ENCODE measurements at places on chromosomes 12 and 14.

- DNase-seq, result no peak
These were observed 3.9 kb upstream of the TMEM233 start for GRCh38 chr12:119589634-119590033.

- DNase-seq, result no peak
These were observed 47.1 kb upstream of the STON2 start for GRCh38 chr14:81447021-81447764.

- no peak for DNase-seq
These were observed 253.8 kb downstream of the RMST start for GRCh38 chr12:97716356-97716755.

DNA sequence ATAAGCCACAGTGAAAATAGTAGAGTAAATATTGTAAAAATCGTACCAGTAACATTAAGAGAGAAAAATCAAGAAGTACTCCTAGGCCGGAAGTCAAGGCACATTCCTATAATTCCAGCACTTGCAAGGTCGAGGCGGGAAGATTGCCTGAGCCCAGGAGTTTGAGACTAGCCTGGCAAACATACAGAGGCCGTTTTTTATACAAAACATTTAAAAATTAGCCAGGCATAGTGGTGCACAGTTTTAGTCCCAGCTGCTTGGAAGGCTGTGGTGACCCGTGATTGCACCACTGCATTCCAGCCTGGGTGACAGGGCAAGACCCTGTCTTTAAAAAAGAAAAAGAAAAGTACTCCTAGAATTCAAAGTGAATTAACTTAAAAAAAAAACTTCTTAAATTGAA lies 341.8 kb downstream of the C12orf50 start:
- no peak for DNase-seq

GRCh38 chr14:96824283-96824682 lies 27.1 kb downstream of the VRK1 start:
- no peak for DNase-seq

- DNase-seq, result no peak
These were observed 58.7 kb downstream of the TUNAR start for GRCh38 chr14:95935228-95935822.

DNA sequence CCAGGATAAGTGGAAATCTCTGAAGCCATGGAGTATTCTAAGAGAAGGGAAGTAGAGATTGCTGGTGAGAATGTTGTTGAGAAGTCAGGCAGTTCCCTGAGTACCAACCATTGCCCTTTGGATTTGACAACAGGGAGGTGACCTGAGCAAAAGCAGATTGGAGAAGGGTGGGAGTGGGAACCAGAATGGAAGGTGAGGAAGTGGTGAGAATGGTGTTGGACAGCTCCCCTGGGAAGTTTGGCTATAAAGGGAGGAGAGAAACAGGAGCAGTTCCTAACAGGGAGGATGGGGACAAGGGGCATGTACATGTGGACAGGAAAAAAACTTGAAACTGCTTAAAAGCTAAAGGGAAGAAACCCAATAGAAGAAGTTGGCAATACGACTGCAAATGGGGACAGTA lies 198.1 kb downstream of the ETV6 start:
- no peak for DNase-seq

DNA sequence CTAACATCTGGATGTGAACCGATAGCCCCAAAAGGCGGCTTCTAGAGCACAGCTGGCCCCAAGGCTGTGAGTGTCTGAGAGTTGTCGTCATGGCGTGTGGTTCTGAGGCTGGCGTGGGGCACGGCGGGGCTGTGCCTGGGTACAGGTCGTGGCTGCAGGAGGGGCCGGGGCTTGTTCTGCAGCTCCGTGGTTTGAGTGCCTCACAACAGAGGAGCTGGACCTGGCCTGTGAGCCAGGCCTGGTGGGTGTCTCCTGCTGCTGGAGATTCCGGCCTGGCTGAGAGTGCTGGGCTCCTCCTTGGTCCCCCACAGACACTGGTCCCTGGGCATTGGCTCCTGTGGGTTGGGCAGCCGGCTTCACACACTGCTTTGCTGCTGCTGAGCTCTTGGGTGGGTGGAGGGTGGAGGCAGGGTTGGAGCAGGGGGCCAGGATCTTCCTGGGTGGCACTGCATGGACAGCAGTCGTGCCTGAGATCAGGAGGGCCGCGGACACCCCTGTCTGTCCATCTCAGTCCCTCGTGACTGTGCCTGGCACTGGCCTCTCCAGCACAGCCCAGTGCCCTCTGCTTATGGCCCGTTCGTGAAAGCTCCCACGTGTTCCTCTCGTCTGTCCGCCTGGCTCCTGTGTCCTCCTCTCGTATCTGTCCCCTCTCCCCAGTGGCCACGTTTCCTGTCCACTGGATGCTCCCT lies 31.8 kb upstream of the TEX22 start:
- no peak for DNase-seq

DNA sequence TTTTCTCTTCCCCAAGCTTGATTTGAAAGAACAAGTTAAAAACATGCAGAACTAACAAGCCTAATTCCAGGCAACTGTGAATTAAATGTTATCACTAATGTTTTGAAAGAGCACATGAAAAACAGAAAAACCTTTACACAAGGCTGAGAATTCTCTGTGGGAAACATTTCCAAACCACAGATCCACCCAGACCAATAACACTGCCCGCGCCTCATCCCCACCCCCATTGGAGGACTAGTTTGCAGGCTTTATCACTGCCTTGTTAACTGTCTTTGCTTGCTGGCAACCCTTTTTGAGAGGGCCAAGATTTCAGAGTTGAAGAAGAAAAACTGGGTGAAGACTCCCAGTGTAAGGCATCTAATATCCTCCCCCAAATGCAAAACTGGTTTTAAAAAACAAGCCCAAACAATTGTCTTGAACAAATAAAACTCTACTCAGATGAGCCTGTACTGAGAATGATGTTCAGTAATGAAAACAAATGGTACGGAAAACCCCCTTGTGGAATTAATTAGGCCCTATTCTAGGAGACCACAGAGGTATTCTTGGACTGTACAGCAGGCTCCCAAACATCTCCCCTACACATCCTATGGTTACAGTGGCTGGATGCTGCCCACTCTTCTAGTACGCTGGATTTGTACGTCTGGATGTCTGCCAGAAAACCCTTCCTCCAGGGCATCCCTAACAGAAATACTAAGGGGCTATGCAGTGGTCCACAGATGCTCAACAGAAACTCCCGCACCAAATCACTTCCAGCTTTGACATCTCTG lies 5.8 kb downstream of the MAX start:
- DNase-seq, result no peak

DNA sequence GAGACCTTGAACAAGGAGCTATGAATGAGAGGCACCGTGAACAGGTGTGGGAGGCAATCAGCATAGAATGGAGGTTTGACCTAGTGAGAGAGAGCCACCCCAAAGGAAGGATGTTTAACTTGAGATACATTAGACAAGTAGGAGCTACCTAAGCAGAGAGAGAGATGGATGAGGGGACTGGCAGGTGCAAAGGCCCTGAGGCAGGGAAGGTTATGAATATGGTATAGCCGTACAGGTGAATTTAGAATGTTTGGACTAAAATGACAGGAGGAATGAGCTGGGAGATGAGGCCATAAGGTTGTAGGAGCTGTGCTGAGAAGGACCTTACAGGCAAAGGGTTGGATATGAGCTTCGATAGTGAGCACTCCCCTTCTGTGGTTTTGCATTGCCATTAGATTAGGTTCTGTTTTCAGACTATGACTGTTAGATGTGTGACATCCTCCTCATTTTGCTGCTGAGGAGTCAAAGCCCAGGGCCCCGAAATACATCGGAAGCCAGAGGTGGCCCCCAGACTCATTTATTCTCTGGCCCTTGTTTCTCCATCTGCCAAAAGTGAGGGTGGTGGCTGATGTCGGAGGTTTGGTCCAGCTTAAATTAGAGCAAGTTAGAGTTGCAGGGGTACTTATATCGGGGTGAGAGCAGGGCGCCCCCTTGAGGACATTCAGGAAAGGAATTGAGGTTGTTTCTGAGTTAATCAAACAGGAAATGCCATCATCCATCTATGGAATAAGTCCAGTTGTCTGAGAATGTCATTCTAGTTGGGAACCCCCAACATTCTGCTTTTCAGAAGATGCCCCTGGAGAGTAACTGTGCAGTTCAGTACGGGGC lies 29.4 kb downstream of the SLC24A4 start:
- DNase-seq, result no peak

GRCh38 chr12:15979096-15980092 lies 68.3 kb downstream of the DERA start:
- DNase-seq, result no peak

- DNase-seq, result no peak
These were observed 87.9 kb downstream of the PHLDA1 start for GRCh38 chr12:75943730-75944096.

DNA sequence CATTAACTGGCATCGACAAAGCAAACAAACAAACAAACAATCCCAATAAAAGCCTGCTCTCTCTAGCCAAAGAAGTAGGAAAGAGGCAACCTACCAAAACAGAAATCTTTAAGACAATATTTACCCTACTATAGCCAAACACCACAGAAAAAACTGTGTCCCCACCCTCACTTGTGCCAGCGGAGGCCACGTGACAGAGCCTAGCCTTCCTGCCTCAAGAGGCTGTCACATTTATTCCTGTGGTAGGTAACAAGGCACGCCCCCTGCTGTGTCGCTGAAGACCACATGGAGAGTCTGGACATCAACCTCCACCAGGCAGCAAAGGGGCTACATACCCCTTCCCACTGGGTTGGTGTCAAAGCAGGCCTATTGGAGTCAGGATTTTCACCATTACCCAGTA lies 148.1 kb downstream of the LMNTD1 start:
- no peak for DNase-seq

GRCh38 chr14:79704041-79704807 lies 507.1 kb downstream of the DIO2 start:
- no peak for DNase-seq

DNA sequence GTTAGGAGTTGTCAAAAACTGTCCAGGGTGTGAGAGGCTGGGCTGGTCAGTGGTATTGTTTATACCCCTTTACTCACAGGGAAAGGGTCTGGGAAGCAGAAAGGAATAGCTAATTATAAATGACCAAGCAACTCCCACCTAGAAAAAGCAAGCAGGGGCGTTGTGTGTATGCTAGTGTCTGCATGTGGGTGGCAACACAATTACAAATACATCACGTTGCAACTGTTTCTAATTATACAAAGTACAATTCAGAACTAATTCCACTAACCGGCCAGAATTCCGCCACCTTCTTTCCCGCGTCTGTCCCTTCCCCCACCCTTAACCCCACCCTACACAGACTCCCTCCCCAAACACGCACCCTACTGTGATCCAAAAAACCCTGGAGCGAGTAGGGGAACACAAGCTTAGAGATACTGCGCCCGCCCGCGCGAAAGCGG lies 2.2 kb downstream of the DPF3 start:
- DNase-seq, result no peak

GRCh38 chr12:109738878-109739665 lies 25.4 kb downstream of the FAM222A start:
- no peak for DNase-seq

GRCh38 chr14:21771671-21772070 lies 98.1 kb upstream of the OR4E1 start:
- no peak for DNase-seq

DNA sequence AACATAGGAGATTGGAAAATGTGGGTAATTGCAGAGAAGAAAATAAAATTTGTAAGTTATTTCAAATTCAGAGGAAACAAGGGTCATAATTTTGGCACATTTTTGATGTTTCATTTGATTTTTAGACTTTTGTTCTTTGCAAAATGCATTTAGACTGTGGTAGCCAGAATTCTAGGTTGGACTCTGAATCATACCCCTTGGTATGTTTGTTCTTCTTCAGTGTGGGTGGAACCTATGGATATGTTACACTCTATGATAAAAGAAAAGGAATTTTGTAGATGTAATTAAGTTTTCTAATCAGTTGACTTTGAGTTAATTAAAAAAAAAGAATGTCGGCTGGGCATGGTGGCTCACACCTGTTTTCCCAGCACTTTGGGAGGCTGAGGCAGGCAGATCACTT lies 827.0 kb downstream of the AACS start:
- DNase-seq, result no peak

GRCh38 chr12:1505576-1505975 lies 88.8 kb downstream of the FBXL14 start:
- no peak for DNase-seq

GRCh38 chr12:91098461-91098860 lies 12.8 kb downstream of the LUM start:
- DNase-seq, result no peak

DNA sequence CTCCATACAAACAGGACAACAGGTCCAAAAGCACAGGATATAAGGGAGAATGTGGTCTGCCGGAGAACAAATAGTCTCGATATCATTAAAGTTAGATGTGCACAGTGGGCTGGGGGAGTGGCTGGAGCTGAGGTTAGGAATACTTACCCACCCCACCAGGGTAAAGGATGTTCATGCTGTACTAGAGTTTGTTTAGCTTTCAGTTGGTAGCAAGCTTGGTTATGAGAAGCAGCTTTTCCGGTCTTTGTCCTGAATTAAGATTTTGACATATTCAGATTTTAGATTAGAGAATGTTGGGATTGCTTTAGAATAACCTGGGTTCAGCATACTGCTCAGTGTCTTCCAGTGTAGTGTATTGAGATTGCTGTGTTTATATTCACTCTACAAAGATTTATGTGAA lies 16.7 kb downstream of the RASSF8 start:
- no peak for DNase-seq

GRCh38 chr12:68156636-68157035 lies 2.9 kb downstream of the IFNG start:
- DNase-seq, result no peak

- DNase-seq, result no peak
These were observed 3.6 kb upstream of the CDK17 start for GRCh38 chr12:96403870-96404269.

DNA sequence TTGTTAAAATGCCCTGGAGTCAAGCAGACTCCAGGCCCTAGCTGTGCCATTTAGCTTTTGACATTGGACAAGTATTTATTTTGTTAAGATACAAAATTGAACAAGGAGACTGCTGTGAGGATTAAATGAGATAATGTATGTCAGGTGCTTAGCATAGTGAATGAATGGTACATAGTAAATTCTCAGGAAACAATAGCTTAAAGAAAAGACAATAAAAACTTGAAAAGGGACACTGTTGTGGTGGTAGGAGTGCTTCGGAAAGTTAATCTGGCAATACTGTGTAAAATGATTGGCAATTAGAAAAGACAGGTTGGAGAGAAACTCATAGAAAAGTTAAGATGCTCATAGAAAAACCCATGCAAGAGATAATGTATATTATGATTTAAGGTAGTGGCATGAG lies 19.7 kb downstream of the PALS1 start:
- no peak for DNase-seq

DNA sequence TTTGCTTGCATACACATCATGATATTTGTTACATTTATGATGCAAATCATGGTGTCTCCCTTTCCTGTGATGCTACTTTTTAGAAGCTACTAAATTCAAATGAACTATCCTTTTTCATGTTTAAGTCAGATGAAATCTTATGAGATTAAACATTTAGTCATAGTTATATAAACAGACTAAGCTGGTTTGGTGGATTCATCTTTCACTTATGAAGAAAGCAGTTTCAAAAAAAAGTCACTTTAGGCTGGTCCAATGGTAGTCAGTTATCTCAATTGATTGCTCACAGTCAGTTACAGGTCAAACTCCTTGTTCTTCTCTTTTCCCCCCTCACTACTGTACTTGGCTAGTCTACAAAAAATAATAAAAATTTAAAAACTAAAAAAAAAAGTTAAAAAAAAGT lies 19.7 kb downstream of the SYCP3 start:
- no peak for DNase-seq
